Cardiac septum (tissue), 1 donor: ENCODE measurements at places on chromosomes 7 and 10.
A peak's percentile ranks its signal among the peaks of the same experiment; 100 is the strongest.

DNA sequence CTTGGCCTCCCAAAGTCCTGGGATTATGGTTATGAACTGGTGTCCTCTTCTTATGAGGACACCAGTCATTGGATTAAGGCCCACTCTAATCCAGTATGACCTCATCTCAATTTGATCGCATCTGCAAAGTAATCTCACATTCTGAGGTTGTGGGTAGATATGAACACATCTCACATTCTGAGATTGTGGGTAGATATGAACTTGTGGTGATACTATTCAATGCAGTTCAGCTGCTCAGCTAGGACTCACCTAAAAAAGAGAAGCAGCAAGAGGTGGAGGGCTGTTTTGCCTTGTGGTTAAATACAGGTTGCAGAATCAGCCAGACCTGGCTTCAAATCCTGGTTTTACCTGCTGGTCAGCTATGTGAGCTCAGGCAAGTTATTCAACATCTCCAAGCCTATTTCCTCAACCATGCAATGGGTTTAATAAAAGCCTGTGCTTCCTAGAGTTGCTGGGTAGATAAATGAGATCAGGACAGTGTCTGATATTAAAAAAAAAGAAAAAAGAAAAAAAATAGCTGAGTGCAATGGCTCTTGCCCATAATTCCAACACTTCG is 8.5 kb upstream of the BAG3 start:
- no peak for DNase-seq

GRCh38 chr10:20257422-20257821 is 441.2 kb downstream of the PLXDC2 start:
- DNase-seq = no peak

GRCh38 chr10:29471544-29471859 is 163.3 kb downstream of the SVIL start:
- no peak for DNase-seq

DNA sequence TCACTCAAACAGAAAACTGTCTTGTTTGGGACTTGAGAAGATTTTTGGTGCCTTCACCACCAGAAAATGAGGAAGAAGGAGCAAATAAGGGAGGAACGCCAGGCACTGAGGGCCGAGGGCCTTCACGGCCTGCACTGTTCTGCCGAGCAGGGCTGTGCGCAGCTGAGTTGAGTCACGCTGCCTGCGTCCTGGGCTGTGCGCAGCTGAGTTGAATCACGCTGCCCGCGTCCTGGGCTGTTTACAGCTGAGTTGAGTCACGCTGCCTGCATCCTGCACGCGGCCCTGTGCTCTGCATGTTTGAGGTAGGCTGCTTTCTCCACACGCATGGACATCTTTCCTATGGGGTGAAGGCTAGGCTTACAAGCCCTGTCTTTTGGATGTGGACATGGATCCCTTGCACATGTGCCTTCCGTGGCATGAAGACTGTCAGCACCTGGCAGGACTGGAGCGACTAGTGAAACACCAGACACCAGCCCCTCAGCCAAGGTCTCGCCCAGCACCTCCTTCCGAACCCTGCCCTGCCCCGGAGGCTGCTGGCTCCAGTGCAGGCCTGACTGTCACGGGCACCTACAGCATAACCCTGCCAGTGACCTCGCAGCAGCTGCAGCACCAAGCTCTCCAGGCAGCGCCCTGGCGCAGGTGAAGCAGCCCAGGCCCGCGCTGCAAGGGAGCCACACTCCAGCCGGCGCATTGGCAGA is 96.7 kb downstream of the HTR5A start:
- DNase-seq = no peak

DNA sequence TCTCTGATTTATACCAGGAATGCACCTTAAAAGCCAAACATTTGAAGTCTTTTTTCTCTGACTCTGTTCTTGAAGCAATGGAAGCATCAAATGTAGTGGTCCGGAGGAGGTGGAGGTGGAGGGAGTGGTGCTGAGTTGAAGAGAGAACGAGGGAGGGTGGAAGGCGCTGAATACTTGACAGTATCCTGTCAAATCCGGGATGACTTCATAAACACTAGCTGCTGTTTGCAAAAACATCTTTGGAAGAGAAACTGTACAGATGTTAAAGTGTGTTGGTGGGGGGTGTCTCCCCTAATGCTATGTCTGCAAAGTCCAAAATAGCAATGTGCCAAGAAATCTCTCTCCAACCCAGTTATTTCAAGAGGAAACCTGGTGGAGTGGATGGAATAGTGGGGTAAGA is 328.5 kb upstream of the AUTS2 start:
- DNase-seq = no peak

GRCh38 chr7:19275000-19275399 is 129.8 kb upstream of the FERD3L start:
- no peak for DNase-seq

DNA sequence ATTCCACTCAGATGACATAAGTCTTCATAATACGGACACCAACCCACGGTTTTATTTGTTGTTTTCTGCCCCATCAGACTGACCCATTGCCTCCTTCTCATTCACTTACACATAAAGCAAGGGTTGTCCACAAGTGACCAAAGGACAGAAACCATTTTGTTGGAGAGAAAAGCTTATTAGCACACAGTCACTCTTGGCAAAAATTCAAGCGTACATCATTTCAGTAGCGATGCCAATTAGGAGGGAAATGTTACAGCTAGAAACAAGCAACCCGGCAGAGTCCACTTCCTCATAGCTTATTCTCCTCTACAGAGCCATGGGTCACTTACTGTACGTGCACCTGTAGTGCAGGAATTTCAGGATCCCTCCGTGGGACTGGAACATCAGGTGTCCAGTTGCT is 23.0 kb downstream of the ABLIM1 start:
- no peak for DNase-seq

GRCh38 chr10:117534321-117535297 is 7.9 kb upstream of the EMX2 start:
- peak; percentile 57 for DNase-seq

DNA sequence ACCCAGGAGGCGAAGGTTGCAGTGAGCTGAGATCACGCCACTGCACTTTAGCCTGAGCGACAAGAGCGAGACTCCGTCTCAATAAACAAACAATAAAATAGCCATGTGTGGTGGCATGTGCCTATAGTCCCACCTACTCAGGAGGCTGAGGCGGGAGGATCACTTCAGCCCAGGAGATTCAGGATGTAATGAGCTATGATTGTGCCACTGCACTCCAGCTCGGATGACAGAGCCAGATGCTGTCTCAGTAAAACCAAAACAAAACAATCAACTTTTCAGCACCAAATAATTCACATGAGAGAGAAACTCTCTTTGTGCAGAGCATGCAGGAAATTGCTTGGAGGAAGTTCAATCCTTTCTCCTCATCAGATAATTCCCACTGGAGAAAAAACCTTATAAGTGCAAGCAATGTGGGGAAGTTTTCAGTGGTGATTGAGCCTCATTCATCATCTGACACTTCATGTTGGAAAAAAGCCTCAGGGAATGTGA is 13.4 kb upstream of the FIS1 start:
- no peak for DNase-seq

- DNase-seq = peak; percentile 74
These were observed 46.3 kb downstream of the VIPR2 start for GRCh38 chr7:159098424-159098786.

GRCh38 chr7:19958309-19958896 is 185.0 kb upstream of the TMEM196 start:
- no peak for DNase-seq

- DNase-seq = no peak
These were observed 1085.9 kb downstream of the GATA3 start for GRCh38 chr10:9140373-9140772.

- DNase-seq = no peak
These were observed 183.4 kb downstream of the ADARB2 start for GRCh38 chr10:1553951-1554350.

DNA sequence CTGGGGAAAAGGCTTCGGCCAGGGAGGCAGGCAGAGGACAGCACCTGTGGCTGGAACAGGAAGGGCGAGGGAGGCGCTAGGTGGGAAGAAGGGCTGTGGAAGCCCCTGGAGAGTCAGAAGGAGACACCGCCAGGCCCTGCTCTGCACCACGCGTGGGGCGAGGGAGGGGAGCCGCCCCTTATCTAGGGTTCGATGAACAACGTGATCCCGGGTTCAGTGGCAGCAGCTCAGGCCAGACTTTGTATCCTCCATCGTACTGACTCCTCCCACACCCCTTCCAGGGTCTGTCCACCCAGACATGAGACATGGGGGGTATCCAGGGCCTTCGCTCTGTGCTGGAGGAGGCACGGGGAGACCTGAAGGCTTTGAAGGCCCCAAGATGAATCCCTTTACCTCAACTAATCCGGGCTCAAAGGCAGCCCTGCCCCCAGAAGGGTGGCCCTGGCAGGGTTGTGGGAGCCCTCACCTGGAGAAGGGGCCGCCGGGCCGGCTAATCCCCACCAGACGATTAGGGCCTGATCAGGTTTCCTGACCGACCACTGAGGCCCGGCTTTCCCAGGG is 110.8 kb downstream of the PDGFA start:
- peak; percentile 68 for DNase-seq

DNA sequence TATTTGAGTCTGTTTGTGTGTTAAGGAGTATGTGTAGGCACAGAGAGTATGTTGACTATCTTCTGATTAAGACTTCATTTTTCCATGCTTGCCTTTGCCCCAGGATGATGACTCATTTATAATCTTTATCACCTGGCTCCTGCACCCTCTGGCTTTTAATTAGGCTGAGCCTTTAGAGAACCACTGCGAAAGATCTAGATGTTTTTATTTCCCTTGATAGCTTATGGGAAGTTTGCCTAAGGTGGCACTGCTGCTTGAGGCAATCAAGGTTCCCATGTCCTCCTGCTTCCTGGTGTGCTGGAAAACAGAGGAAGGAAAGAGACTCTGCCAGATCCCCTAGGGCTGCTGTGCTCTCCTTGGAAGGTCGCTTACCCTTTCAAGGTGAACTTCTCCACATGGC is 114.6 kb downstream of the ARL4A start:
- no peak for DNase-seq

- no peak for DNase-seq
These were observed 146.7 kb downstream of the DNAJB6 start for GRCh38 chr7:157483515-157483914.

DNA sequence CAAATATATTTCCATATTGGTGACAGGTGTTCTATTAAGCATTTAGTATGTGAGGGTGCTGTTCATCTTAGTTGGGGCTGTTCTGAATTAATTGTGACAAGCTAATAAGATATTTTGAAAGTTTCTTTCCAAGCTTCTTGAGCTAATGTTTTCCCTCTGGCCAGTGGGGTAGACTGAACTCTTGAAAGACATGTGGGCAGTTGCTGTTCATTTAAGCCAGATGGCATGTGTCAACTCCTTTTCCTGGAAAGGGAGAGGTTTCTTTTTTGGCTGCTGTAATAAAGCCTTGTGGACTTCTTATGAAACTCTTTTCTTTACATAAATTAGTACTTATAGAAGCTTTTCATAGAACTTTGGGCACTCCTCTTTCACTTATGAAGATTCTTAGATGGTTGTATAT is 21.7 kb downstream of the RAB18 start:
- no peak for DNase-seq

- DNase-seq = no peak
These were observed 84.3 kb downstream of the NPTX2 start for GRCh38 chr7:98701372-98701771.

GRCh38 chr10:7306147-7306546 is 104.7 kb downstream of the SFMBT2 start:
- no peak for DNase-seq

DNA sequence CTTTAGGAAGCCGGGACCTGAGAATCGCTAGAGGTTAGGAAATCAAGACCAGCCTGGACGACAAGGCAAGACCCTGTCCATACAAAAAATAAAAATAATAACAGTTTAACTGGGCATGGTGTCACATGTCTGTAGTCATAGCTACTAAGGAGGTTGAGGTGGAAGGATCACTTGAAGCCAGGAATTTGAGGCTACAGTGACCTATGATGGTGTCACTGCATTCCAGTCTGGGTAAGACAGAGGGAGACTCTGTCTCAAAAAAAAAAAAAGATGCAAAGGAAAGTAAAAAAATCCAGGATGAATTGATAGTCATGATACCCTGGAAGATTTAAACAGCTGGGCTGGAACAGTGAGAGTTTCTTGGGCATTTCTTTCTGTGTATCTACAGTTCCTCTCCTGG is 463.2 kb downstream of the GALNT17 start:
- DNase-seq = no peak

- no peak for DNase-seq
These were observed 54.6 kb downstream of the AFAP1L2 start for GRCh38 chr10:114349522-114350215.

GRCh38 chr7:47294556-47295222 is 287.2 kb downstream of the TNS3 start:
- no peak for DNase-seq

- DNase-seq = no peak
These were observed 5.6 kb upstream of the NT5C2 start for GRCh38 chr10:103198648-103199047.
